ENCODE measurements at places on chromosomes 6 and 20. TPM values are rescaled to one million over a fixed set of nuclear protein-coding genes. Genes with fewer than 3 reads are reported as not detected.

TMEM244 gene
- polyA plus RNA-seq: not detected

PNPLA1 gene
- polyA plus RNA-seq: 0.32 TPM

ME1 gene
- 16.7 TPM for polyA plus RNA-seq

HCRTR2 gene
- polyA plus RNA-seq: not detected

DNA sequence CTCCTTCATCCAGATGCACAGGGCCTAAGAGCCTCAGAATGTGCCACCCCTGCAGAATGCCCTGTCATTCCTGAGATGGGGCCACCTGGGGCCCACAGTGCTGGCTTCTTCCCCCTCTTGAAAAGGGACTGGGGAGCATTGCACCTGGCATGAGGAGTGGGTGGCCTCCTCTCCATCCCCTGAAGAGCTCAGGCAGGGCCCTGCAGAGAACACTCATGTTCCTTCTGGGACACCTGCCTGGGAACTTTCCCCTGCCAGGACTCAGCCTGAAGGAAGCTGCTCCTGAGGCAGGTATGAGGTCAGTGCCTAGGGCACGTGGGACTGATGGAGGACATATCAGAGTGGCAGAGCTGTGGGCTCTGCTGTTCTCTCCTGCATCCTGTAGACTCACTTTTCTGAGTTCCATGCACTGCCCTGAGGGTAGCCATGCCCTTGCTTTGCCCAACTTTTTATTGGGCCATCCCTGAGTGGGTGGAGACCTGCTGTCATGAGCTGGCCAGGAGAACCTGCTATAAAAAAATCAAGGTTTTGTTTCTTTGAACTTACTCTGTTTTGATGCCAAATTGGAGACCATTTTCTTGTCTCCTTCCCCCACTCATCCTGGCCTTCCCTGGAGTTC lies 19.5 kb downstream of the CCDC167 start:
- H3K27me3 ChIP-seq: no peaks in the 10 kb centered on the region
- H3K4me3 ChIP-seq: no peak overlapping the region
- DNase-seq: no peak
- H3K27ac ChIP-seq: no peak overlapping the region

DNA sequence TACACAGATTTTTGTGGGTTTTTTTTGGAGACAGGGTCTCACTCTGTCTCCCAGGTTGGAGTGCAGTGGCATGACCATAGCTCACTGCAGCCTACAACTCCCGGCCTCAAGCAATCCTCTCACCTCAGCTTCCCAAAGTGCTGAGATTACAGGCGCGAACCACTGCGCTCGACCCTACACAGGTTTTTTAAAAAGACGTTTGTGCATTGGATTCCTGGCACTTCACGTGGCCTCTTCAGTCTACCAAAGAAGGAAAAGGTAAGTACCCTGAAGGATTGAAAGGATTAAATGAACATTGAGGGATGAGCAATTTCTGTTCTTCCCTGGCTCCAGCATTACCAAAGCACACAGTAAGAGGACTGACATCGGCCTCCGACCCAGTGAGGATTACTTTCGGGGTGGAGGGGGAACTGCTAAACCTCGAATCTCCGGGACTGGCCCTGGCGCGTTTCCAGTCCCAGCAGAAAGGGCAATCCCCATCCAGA lies 556 bp upstream of the YWHAB start:
- peaks cover 31% of the 10 kb centered on the region for H3K4me1 ChIP-seq
- DNase-seq: no peak
- peak overlapping the region; percentile 67 for H3K27ac ChIP-seq
- H3K27me3 ChIP-seq: no peaks in the 10 kb centered on the region

DNA sequence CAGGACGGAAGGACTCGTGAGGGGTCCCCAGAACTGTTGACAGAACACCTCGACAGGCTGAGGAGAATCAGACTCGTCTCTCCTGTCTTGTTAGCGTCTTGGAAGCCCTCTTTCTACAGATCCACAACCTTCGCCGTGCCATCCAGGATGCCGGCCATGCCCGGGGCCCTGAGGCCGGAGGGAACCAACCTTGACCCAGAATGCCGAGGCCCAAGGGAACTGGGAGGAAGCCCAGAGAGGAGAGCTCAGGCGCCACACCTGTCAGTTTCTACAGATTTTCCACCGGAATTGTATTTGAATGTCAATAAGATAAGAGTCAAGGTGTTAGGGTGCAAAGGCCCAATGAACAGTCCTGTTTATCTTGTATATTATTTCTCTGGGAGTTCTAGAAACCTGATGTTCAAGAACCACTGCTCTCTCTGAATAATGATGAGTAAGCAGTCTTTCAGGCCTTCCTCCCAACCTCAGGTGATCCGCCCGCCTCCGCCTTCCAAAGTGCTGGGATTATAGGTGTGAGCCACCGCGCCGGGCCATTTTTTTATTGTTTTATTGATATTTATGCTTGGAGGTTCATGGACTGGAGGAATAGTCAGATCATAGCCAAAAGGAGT lies 799 bp upstream of the ME1 start:
- peak overlapping the region; percentile 63 for H3K4me3 ChIP-seq
- H3K27me3 ChIP-seq: no peaks in the 10 kb centered on the region
- no peak for DNase-seq
- no peaks in the 10 kb centered on the region for H3K36me3 ChIP-seq
- H3K27ac ChIP-seq: peak overlapping the region; percentile 38
- peaks cover 15% of the 10 kb centered on the region for H3K4me1 ChIP-seq

GRCh38 chr6:156698239-156699016 lies 78.8 kb upstream of the ARID1B start:
- DNase-seq: no peak
- H3K4me3 ChIP-seq: no peak overlapping the region
- no peaks in the 10 kb centered on the region for H3K27me3 ChIP-seq
- H3K27ac ChIP-seq: no peak overlapping the region
- peaks cover 11% of the 10 kb centered on the region for H3K4me1 ChIP-seq
- H3K36me3 ChIP-seq: no peaks in the 10 kb centered on the region

DNA sequence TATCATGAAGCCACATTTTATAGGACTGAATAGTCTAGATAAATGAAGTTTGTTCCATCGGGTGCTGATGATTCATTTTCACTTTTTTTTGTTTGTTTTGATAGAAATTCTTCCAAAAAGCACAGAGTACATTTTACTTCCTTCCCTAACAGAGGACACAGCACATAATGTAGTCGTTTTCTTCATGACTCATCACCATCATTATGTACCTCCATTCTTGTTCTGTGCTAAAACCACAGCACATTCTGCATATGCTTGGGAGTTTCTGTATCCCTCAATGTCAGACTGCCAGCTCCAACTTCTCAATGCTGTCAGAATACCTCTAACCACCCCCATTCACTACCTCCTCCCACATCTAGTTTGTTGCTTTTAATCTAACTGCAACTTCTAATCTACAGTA lies 1004.9 kb upstream of the ADGRB3 start:
- H3K27me3 ChIP-seq: no peaks in the 10 kb centered on the region
- no peaks in the 10 kb centered on the region for H3K36me3 ChIP-seq
- H3K4me1 ChIP-seq: no peaks in the 10 kb centered on the region
- no peak for DNase-seq
- no peak overlapping the region for H3K27ac ChIP-seq

- H3K4me3 ChIP-seq: no peak overlapping the region
- H3K27me3 ChIP-seq: no peaks in the 10 kb centered on the region
- H3K4me1 ChIP-seq: peaks cover 12% of the 10 kb centered on the region
- H3K36me3 ChIP-seq: peaks cover 3% of the 10 kb centered on the region
- H3K27ac ChIP-seq: no peak overlapping the region
Measured at GRCh38 chr20:57395111-57395966, 4.1 kb downstream of the RBM38 start.

GRCh38 chr6:82196161-82196560 lies 51.4 kb downstream of the IBTK start:
- H3K27ac ChIP-seq: no peak overlapping the region
- no peaks in the 10 kb centered on the region for H3K27me3 ChIP-seq
- no peak for DNase-seq

DNA sequence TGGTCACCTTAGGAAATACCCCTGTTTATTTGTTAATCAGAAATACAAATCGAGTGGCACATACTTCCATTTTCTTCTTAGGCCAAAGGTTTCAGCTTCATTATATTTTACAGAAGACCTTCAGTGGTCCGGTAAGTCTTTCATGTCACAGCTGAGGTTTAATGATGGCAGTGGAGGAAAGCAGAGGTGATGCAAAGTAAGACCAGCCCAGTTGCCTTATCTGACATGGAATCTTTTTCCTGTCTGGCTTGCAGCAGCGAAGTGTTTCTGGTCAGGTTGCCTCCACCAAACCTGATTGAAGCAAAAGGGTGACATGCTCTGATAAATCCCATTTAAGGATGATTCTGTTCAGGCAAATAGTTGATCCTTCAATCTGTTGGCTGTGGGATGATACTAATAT lies 100.0 kb downstream of the PRDM1 start:
- no peaks in the 10 kb centered on the region for H3K27me3 ChIP-seq
- no peak for DNase-seq
- peaks cover 3% of the 10 kb centered on the region for H3K36me3 ChIP-seq

- peaks cover 23% of the 10 kb centered on the region for H3K36me3 ChIP-seq
- peaks cover 6% of the 10 kb centered on the region for H3K4me1 ChIP-seq
- H3K27me3 ChIP-seq: no peaks in the 10 kb centered on the region
- H3K4me3 ChIP-seq: no peak overlapping the region
- no peak for DNase-seq
- H3K27ac ChIP-seq: no peak overlapping the region
Measured at GRCh38 chr20:47704746-47705496, 80.4 kb downstream of the SULF2 start.

DNA sequence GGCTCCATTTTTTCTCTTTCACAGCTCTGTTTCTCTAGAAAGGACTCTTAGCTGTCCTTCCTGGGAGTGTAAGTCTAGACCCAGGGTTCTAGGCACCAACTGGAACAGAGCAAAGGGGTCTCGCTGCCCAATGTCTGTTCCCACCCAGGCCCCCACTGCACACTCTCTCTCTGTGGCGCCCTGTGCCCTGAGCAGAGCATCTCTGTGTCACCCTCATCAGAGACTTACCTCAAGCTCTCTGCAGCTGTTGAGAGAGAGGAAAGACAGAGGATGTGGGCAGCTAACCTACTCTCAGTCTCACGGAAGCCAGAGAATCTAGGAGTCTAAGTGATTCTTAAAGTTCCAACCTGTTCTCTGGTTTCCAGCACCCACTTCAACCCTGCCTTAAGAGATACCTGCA lies 9.5 kb downstream of the NCR2 start:
- H3K36me3 ChIP-seq: no peaks in the 10 kb centered on the region
- DNase-seq: no peak
- no peak overlapping the region for H3K4me3 ChIP-seq

DNA sequence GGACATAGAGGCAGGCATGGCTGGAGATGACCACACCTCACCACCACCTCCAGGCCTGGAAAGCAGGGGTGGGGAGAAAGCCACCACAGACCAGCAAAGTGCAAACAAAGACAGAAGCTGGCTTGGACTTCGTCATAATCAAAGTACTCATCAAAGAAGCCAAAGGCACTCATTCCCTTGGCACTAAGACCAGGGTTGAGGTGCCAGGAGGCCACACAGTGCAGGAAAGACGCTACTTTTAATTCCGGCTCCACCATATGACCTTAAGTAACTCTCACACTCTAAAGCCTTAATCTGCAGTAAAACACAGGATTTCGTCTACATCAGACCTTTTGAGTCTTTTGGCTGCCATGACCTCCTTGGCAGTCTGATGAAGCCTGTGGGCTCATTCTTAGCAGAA lies 123.1 kb downstream of the HIVEP2 start:
- peaks cover 13% of the 10 kb centered on the region for H3K4me1 ChIP-seq
- no peak overlapping the region for H3K4me3 ChIP-seq

GRCh38 chr20:59677586-59677985 lies 73.2 kb downstream of the PHACTR3 start:
- no peaks in the 10 kb centered on the region for H3K4me1 ChIP-seq
- no peak overlapping the region for H3K4me3 ChIP-seq
- no peaks in the 10 kb centered on the region for H3K36me3 ChIP-seq
- DNase-seq: no peak

GRCh38 chr6:49366539-49366938 lies 96.5 kb downstream of the MMUT start:
- no peak for DNase-seq
- no peaks in the 10 kb centered on the region for H3K27me3 ChIP-seq
- no peak overlapping the region for H3K4me3 ChIP-seq
- no peaks in the 10 kb centered on the region for H3K4me1 ChIP-seq
- no peaks in the 10 kb centered on the region for H3K36me3 ChIP-seq

DNA sequence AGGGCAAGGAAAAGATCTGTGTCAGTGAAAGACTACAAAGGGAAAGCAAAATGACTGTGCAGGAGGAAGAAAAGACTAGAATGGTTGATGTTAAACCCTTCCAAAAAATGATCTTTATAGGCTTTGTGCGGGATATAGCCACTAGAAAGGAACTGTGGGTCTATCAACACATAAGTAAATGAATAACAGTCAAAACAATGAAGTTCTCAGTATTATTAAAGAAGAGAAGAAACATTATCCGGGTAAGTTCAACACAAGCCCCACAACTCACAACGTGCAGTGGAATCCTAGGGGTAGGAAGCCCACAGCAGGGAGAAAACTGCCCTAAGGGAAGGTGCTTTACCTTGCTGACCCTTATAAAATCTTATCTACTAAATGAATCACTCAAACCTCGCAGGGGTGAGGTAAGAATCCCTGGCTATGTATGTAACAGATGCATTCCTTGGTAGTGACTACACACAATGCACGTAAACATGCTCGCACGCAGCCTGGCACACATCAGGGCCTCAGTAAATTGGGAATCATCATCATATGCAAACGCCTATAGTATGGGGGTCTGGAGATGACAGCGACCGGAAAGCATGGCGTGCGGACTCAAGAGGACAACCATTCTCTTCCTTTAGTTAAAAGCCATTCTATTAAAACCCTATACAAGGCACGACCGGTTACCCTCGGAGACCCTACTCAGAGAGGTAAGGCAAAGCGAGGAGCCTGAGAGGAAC lies 11.3 kb downstream of the TFAP2A start:
- H3K27me3 ChIP-seq: no peaks in the 10 kb centered on the region
- H3K27ac ChIP-seq: peak overlapping the region; percentile 98
- H3K4me3 ChIP-seq: peak overlapping the region; percentile 12
- H3K4me1 ChIP-seq: peaks cover 72% of the 10 kb centered on the region
- H3K36me3 ChIP-seq: peaks cover 44% of the 10 kb centered on the region

- no peaks in the 10 kb centered on the region for H3K36me3 ChIP-seq
- H3K4me3 ChIP-seq: no peak overlapping the region
- no peak overlapping the region for H3K27ac ChIP-seq
- no peak for DNase-seq
- H3K4me1 ChIP-seq: no peaks in the 10 kb centered on the region
Measured at GRCh38 chr6:167130712-167131684, 8.1 kb downstream of the CCR6 start.

DNA sequence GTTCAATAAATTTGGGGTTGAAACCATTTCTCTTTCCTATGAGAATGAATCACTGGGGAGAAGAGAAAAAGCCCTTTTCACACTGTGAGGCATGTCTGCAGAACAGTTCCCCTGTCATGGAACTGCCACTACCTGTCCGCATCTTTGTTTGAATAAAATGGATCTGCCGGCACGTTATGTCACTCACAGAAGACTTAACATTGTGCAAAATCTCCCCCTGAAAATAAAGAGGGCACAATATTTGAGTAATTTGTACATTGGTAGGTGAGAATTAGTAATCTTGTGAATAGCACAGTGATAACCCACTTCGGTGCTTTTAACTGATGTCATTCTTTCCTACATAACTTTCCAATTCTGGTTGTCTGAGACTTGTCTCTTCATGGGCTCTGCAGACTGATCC lies 804.0 kb downstream of the C6orf118 start:
- H3K27ac ChIP-seq: no peak overlapping the region
- no peaks in the 10 kb centered on the region for H3K27me3 ChIP-seq
- no peaks in the 10 kb centered on the region for H3K36me3 ChIP-seq
- DNase-seq: no peak

- H3K27me3 ChIP-seq: no peaks in the 10 kb centered on the region
- DNase-seq: no peak
- H3K36me3 ChIP-seq: no peaks in the 10 kb centered on the region
- no peak overlapping the region for H3K27ac ChIP-seq
- no peak overlapping the region for H3K4me3 ChIP-seq
Measured at GRCh38 chr6:112114577-112115223, 27.3 kb downstream of the FAM229B start.

Measured in keratinocyte (primary cell).